Stimulated activated CD8-positive, alpha-beta memory T cell treated with anti-CD3 and anti-CD28 coated beads, Interleukin-4, amount 100 ng/mL, for 4 hours (primary cell): ENCODE measurements at places on chromosomes 13 and 19.

GRCh38 chr13:107580741-107581412, 634.5 kb downstream of the LIG4 start:
- DNase-seq = no peak

GRCh38 chr13:38166116-38166515, 183.5 kb upstream of the UFM1 start:
- DNase-seq = no peak

GRCh38 chr19:6272411-6272791, 7.4 kb downstream of the MLLT1 start:
- DNase-seq = no peak

- no peak for DNase-seq
Measured at GRCh38 chr19:33441277-33441699, 67.8 kb downstream of the CEBPG start.

GRCh38 chr19:10419200-10419645, 1.1 kb upstream of the PDE4A start:
- no peak for DNase-seq

GRCh38 chr19:49425922-49426592, 869 bp downstream of the GFY start:
- DNase-seq = no peak

GRCh38 chr19:35414442-35414841, 33.6 kb upstream of the FFAR2 start:
- no peak for DNase-seq

DNA sequence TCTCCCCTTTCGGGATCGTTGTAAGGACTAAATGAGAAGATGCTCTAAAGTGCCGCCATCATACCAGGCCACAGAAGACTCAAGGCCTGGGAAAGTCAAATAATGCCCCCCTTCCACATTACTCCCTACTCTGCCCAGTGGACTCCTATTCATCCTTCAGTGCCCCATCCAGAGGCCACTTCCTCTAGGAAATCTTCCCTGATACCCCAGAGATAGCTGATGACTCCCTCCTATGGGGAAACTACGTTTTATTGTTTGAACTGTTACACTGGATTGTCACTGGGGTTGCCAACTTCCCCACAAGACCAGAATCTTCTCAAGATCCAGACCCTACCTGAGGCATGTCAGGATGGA, 14.2 kb downstream of the MEIS3 start:
- no peak for DNase-seq

DNA sequence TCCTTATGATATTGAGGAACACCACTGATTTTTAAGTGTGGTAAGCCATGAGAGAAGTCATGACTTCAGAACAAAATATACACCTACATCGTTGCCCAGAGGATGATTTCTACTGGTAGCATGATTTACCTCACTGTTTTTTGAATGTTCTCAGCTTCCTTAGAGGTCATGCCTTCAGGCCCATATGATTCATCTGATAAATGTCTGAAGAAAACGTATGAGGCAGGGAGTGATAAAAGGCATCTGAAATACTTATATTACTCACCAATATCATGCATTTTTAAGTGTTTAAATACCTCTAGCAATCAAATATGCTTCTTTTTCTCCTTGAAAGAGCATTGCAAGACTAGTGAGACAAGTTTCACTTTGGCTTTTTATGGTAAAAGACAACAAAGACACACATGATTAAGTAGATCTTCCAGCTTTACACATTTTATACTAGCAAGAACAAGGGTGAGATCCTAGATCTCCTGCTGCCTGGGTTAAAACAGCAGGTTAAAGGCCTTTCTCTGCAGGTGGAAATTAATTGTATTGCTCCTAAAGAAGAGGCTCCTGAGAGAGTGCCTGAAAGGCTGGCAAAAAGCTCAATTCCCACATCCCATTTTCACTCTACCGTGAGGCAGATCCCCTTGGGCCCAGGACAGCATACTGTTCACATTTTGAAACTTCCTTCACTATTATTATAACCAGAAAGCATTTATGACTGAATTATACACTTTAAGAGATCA, 432.4 kb downstream of the SLITRK1 start:
- DNase-seq = no peak

GRCh38 chr13:107586216-107586615, 629.1 kb downstream of the LIG4 start:
- no peak for DNase-seq

- no peak for DNase-seq
Measured at GRCh38 chr13:24271601-24272451, 37.6 kb upstream of the C1QTNF9 start.

DNA sequence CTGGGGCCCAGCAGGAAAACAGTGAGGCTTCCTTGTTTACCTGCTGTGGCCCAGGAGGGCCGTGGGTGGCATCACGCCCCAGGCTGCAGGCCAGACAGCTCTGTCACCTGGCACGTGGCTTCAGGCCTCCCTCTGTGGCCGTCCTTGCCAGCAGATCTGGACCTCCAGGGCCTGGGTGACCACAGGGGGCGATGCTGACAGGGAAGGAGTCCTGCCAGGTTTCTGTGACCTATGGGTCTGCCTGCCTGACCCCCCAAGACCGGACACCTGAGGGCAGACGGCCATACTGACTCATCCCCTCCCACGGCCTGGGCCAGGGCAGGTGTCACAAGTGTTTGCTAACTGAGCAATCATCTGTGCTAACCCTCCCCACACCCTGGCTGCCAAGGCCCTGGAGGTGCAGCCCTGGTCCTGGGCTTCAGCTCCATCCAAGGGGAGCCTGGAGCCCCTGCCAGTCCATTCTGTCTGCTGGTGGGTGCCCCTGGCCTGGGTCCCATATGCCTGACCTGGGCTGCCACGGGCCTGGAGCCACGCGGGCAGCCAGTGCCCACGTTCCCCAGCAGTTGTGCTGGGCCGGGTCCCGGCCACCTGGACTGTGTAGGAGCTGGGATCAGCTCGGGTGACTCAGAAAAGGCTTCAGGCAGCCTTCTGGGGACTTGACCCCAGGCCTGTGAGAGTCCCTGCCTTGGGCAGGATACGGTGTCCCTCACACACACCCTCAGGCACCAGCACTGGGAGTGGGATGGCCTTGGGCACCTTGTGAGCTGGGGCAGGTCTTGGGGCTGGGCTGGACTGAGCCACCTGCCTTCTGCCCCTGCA, 3.7 kb downstream of the CDC34 start:
- no peak for DNase-seq

- no peak for DNase-seq
Measured at GRCh38 chr19:16801600-16802013, 27.6 kb upstream of the SIN3B start.
